Stimulated activated CD4-positive, alpha-beta T cell treated with anti-CD3 and anti-CD28 coated beads, TNF-alpha, amount 100 ng/mL, for 1 hour (primary cell): ENCODE measurements at places on chromosomes 3 and 15.

- no peak for DNase-seq
Observed at GRCh38 chr3:55623786-55624185, 136.7 kb upstream of the WNT5A start.

DNA sequence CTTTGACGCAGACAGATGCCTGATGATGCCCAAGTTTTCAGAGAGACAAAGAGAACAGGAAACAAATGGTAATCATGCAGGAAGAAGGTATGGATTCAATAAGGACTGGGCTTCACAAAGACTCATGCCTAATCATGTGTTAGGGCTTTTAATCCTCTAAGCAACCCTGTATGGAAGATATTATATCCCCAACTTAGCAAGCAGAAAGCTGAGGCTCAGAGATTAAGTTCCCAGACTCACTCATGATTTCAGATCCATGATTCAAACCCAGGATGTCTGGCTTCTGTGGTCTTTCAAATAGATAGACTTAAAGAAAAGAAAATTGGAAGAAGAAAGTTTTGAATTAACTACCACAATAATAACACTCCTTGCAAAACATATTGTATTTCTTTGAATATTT lies 4.1 kb upstream of the CLASP2 start:
- no peak for DNase-seq

DNA sequence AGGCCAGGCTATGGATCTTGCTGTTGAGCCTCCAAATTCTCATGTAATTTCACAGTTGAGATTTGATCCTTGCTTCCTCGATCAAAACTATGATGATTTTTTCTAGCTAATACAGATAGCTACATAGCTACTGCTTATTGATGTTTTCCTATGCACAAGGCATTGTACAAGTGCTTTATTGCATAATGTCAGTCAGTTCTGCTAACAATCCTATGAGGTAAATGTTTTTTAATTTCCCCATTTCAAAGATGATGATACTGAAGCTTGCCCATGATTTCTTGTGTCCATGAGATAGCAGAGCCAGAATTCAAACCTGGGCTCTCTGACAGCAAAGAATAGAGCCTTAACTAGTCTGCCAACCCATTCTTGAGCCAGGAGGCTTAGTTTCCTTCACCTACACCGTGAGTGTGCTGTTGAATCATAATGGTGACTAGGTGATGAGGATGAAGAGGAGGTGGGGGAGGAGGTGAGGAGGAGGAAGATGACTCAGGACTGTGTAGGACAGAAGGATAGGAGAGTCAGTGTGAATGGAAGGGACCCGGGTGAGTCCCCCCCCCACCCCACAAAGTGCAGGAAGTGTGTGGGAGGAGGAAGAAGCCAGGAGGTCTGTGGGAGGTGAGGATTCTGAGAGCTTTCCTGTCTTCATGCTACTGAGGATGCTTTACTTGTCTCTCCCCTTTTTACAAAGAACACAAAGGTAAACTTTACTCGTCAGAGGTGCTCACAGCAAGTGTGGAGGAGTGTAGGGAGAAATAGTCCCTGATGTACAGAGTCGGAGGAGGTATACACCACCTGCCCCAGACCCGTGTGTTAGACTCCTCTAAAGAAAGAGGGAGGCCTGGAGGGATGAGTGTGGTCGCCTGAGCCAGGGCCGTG lies 3.6 kb downstream of the TAGLN3 start:
- DNase-seq, result no peak

DNA sequence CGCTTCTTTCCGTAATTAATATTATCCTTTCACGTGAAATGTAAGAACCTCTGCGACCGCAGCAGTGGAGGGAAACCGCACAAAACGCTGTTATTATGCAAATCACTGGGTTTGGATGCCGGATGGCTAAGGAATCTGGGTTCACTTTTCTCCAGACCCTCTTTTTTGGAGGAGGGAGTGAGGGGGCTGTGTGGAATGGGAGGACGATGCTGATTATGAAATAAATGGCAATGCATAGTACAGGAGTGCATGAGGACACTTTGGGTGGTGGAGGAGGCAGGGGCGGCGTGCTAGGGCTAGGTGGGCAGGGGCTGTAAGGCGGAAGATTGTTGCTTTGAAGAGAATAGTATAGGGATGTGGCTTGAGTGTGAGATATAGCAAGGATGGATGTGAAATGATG lies 1.8 kb downstream of the CADM2 start:
- no peak for DNase-seq

- DNase-seq, result no peak
Observed at GRCh38 chr3:49134471-49135265, 1.8 kb upstream of the LAMB2 start.

- no peak for DNase-seq
Observed at GRCh38 chr3:21328711-21329390, 422.2 kb downstream of the ZNF385D start.

GRCh38 chr15:75508840-75509532 lies 57.5 kb upstream of the SIN3A start:
- DNase-seq, result no peak
